ENCODE measurements at places on chromosomes 2 and 18. TPM values are rescaled to one million over a fixed set of nuclear protein-coding genes. Genes with fewer than 3 reads are reported as not detected.

- no peak overlapping the region for H3K4me3 ChIP-seq
- no peaks in the 10 kb centered on the region for H3K36me3 ChIP-seq
- DNase-seq, result no peak
- 0 out of 2 replicates have a peak, but pooled peaks cover 5% of the 10 kb centered on the region for H3K4me1 ChIP-seq
- H3K27ac ChIP-seq, result no peak overlapping the region
These were observed 54.7 kb downstream of the SPRED2 start for GRCh38 chr2:65377556-65378192.

Gene GALM
- polyA plus RNA-seq, result 7.3 TPM

Gene LYPD6
- 5.6 TPM for polyA plus RNA-seq

- peaks cover 5% of the 10 kb centered on the region for H3K4me1 ChIP-seq
- H3K4me3 ChIP-seq, result no peak overlapping the region
- peaks cover 11% of the 10 kb centered on the region for H3K27me3 ChIP-seq
- no peaks in the 10 kb centered on the region for H3K36me3 ChIP-seq
These were observed 3.7 kb upstream of the SERTAD2 start for GRCh38 chr2:64657411-64657810.

GRCh38 chr2:49982871-49983270 is 828.6 kb upstream of the FSHR start:
- no peaks in the 10 kb centered on the region for H3K36me3 ChIP-seq
- H3K4me1 ChIP-seq, result no peaks in the 10 kb centered on the region
- H3K27ac ChIP-seq, result no peak overlapping the region
- no peak overlapping the region for H3K4me3 ChIP-seq
- H3K27me3 ChIP-seq, result no peaks in the 10 kb centered on the region

Gene NPHP1
- 0.74 TPM for polyA plus RNA-seq

Gene BABAM2
- polyA plus RNA-seq, result 12.1 TPM

DNA sequence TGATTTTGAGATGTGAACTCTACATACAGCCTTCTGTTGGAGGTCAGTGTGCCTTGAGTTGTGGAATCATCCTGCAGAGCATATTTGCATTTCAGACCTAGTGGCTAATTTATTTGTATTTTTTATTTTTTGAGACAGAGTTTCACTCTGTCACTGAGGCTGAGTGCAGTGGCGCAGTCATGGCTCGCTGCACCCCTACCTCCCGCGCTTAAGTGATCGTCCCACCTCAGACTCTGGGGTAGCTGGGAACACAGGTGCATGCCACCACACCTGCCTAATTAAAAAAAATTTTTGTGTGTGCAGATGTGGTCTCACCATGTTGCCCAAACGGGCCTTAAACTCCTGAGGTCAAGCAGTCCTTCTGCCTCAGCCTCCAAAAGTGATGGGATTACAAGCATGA is 104.4 kb downstream of the ASXL3 start:
- no peaks in the 10 kb centered on the region for H3K4me1 ChIP-seq
- no peaks in the 10 kb centered on the region for H3K27me3 ChIP-seq

DNA sequence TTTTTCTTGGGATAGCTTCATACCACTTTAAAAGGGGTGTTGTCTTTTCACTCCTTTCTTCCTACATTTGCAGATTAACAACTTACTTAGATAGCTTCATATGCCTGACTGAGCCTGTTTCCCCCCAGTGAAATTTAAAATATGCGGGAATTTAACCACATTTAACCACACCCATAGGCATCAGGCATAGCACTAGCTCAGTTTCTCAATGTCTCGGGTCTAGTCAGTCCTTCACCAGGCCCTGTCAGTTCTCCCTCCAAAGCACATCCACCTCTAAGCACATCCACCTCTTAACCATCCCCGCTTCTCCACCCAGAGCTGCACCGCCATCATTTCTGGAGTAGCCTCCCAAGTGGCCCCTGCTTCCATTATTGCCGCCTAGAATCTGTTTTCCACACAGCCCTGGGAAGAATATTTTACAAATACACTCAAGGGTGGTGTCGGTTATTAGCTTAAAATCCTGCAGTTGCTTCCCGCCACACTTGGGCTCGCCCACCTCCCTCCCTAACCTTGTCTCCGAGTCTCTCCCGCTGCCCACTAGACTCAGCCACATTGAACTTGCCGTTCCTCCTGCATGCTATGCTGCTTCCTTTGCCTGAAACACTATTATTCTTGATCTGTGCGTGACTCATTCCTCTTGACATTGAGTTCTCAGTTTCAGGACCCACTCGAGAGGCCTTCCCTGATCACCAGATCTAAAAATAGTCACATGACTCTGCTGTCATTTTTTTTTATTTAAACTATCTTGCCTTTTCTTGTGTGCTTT is 68.3 kb downstream of the SPTBN1 start:
- H3K36me3 ChIP-seq, result peaks cover 7% of the 10 kb centered on the region
- H3K4me3 ChIP-seq, result no peak overlapping the region
- no peaks in the 10 kb centered on the region for H3K4me1 ChIP-seq
- no peak overlapping the region for H3K27ac ChIP-seq
- DNase-seq, result no peak

- peaks cover 12% of the 10 kb centered on the region for H3K4me1 ChIP-seq
- DNase-seq, result no peak
- no peak overlapping the region for H3K27ac ChIP-seq
These were observed 108.3 kb downstream of the NFATC1 start for GRCh38 chr18:79504034-79504433.
